Hematopoietic multipotent progenitor cell treated with erythropoietin and hydrocortisone succinate and interleukin-3 and kit ligand, for 15 days (in vitro differentiated cells): ENCODE measurements at places on chromosomes 16 and 17.

DNA sequence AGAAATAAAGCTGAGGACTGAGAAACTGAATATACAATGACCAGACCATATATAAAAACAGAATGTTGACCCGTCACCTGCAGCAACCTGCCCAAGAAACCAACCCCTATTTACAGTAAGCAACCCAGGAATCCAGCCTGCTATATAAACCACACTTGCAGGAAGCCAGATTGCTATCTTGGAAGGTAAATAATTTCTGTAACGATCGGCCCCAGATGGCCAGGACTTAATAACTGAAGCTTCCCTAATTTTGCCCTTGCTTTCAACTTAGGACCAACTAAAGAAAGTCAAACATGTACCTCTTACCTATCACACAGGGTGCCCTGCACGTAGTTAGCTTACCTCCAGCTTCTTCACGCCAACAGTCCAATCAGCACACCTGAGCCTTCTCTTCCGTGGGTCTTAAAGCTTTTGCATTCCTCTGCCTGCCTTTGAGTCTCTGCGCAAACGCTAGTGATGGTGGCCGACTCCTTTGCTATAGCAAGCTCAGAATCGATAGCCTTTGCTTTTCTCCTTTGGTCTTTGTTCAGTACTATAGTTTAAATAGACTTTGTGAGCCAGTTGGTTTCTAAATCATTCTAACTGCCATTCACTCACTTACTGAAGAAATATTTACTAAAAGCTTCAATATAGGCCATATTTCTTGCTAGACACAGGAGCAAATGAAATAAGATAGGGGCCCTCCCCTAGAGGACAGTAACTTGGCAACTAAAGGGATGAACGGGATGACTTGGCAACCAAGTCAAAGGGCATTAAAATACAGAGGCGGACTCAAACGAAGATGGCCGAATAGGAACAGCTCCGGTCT, 31.3 kb downstream of the MPHOSPH6 start:
- DNase-seq: no peak

GRCh38 chr17:38559051-38559879, 46.5 kb downstream of the SRCIN1 start:
- DNase-seq: peak; percentile 21

DNA sequence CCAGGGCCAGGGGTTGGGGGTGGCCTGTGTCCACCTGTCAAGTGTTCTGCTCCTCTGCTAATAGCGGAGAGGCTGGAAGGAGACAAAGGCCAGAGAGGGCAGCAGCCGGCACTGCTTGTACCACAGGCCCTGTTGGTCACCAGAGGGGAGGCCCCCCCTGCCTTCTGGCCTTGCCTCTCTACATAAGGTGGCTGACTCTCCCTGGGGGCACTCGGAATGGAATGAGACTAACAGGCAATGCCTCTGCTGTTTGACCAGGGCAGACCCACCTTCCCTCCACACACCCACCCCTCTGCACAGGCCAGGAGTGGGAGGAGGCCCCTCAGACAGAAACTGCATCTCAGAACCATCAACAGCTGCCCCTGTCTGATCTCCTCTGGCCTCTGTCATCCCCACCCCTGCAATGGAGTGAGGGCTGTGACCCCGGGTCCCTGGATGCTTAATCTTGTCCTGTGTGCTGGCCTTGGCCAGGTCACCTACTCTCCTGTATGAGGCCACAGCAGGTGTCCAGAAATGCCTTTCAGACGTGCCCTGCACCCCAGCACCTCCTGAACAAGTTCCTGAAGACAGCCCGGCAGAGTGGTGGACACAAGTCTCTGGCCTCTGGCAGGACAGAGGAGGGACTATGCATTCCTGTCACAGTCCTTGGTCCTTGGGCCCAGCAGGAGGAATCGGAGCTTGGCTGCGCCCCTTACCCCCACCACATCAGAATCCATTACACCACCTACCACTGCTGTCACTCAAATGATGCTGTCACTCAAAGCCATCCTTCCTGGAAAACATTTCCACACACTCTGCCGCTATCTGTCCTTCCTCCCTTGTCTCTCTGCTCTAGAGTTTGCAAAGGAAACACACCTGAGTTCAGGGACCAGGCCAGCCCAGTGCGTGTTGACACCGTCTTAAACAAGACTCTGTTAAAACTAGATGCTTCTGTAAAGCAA, 107.5 kb upstream of the ZNF750 start:
- DNase-seq: no peak

DNA sequence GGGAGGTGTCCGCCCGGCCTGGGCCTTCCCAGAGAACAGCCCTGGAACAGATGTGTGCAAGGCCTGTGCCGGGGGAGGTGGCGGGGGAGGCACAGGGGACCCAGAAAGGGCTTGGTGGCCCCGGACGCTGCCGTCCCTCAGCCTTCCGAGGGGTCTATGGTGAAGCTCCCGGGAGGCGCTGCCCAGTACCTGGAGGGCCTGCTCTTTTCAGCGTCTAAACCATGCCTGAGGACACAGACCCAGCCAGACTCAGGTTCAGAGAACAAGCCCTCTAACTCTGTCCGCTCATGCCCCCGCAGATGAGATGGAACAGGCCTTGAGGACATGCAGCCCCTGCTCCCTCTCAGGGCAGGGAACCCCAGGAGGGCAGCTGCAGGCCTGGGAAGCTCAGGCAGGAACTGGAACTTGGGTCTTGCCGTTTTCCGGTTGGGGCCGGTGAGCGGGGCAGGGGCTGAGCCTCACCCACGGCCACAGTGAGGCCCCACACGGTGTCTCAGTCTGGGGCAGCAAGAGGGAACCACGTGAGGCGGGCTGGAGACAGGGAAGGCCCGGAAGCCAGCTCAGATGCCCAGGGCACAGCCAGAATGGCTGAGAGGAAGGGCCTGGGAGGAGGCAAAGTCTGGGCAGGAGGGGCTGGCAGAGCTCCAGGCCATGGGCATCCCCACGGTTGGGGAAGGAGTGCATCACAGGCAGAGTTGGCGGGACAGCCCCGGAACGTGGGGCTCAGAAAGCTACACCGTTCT, 12.5 kb downstream of the SLC16A3 start:
- peak; percentile 45 for DNase-seq

- DNase-seq: no peak
Measured at GRCh38 chr16:26645614-26646013, 421.1 kb upstream of the C16orf82 start.

- DNase-seq: peak; percentile 81
Measured at GRCh38 chr17:50482516-50482915, 3.9 kb downstream of the RSAD1 start.

- DNase-seq: no peak
Measured at GRCh38 chr17:31128241-31128640, 33.5 kb downstream of the NF1 start.

- DNase-seq: no peak
Measured at GRCh38 chr17:33072421-33073161, 80.9 kb downstream of the SPACA3 start.

GRCh38 chr17:80945736-80946135, 45.9 kb upstream of the CHMP6 start:
- no peak for DNase-seq

GRCh38 chr16:50369133-50369804, 481 bp upstream of the BRD7 start:
- DNase-seq: peak; percentile 23

DNA sequence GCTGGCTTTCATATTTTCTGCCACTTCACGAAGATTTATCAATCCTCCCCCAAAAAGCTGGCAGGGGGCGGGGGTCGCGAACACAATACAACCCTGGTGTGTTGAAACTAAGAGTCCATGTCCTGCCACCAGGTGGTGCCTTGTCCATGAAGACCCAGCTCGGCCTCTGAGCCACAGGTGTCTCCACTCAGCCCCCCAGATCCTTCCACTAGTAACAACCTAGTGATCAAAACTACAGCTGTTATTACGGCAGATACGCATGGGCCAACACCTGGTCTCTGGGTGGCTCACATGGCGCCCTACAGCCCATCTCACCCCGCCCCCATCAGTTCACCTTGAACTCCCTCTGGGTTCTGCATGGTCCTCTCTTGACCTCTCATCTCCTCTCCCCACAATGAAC, 27.7 kb downstream of the USP7 start:
- no peak for DNase-seq

DNA sequence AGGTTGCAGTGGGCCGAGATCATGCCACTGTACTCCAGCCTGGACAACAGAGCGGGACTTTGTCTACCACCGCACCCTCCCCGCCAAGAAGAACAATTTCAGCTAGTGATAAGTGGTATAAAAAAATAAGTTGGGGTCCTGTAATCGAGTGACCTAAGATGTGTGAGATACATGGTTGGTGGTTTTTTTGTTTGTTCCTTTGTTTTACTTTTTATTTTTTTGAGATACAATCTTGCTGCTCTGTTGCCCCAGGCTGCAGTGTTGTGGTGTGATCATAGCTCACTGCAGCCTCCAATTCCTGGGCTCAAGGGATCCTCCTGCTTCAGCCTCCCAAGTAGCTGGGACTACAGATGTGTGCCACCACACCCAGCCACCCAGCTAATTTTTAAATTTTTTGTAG, 58.7 kb downstream of the PITPNC1 start:
- DNase-seq: no peak

GRCh38 chr16:4426021-4426684, 485 bp downstream of the DNAJA3 start:
- DNase-seq: no peak

DNA sequence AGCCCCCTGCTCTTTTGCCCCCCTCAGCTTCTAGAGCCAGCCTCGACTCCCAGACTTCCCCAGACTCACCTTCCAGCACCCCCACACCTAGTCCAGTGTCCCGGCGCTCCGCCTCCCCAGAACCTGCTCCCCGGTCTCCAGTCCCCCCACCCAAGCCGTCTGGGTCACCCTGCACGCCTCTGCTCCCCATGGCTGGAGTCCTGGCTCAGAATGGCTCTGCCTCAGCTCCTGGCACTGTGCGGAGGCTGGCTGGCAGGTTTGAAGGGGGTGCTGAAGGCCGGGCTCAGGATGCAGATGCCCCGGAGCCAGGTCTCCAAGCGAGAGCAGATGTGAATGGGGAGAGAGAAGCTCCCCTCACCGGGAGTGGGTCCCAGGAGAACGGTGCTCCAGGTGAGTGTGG, 2.2 kb downstream of the ARHGEF15 start:
- DNase-seq: no peak

DNA sequence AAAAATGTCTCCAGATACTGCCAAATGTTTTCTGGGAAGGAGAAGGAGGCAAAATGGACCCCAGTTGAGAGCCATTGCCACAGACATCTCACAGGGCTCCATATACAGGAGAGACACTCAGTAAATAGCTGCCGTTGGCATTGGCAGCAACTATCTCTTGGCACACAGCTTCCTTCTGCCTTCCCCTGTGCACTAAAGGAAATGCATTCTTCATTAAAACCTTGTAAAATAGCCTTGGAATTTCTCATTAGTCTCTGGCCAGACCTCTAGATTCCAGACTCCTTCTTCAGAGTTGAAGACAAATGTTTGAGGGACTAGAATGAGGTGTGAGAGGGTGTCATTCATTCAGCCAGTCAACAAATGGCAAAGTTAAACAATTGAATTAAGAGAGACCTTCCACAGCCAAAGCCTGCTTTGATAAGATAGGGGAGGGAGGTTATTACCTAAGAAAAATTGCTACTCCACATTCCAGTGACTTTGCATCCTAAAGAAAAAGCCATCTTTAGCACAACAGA, 223.9 kb upstream of the HS3ST3A1 start:
- no peak for DNase-seq

DNA sequence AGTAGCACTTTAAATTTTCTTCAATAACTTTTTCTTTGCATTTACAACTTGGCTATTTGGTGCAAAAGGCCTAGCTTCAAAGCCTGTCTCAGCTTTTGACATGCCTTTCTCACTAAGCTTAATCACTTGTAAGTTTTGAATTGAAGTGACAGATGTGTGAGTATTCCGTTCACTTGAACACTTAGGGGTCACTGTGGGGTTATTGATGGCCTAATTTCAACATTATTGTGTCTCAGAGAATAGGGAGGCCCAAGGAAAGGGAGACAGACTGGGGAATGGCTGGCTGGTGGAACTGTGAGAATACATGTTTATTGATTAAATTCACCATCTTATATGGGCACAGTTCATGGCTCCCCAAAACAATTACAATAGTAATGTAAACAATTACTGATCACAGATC, 84.1 kb downstream of the TAOK1 start:
- DNase-seq: no peak

GRCh38 chr16:12211870-12212690, 235.5 kb downstream of the SNX29 start:
- DNase-seq: no peak

DNA sequence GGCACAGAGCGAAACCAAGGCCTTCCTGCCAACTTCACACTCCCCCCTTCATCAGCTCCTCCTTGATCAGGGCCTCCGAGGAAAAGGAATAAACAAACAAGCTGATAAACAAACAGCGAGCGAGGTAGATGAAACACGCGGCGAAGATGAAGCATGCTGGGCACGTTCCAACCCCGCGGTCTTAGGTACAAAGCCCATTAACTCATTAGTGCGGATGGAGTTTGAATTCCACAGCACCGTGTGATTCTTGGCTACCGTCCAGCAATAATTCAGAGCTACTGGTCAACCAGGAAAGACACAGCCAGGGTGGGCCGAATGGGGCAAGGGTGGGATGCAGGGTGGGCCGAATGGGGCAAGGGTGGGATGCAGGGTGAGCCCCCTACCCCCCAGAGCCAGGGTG, 67.3 kb downstream of the RBFOX3 start:
- DNase-seq: no peak

GRCh38 chr17:68172461-68172954, 75.3 kb upstream of the AMZ2 start:
- DNase-seq: peak; percentile 63

DNA sequence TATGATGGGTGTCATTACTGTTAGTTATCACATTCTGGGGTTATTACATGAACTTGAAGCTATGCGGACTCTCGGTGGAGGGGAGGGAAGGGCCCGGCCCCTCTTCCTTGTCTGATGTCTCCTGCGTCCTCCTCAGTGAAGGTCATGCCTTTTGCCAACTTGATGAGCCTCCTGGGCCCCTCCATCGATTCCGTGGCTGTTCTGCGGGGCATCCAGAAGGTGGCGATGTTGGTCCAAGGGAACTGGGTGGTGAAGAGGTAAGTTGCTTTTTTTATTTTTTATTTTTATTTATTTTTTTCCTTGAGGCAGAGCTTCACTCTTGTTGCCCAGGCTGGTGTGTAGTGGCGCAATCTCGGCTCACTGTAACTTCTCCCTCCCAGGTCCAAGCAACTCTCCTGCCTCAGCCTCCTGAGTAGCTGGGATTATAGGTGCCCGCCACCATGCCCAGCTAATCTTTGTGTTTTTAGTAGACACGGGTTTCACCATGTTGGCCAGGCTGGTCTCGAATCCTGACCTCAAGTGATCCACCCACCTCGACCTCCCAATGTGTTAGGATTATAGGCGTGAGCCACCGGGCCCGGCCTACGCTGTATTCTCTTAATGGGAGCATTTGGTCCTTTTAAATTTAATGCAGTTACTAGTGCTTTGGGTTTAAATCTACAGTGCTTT, 21.6 kb downstream of the POLR3E start:
- DNase-seq: peak; percentile 58

DNA sequence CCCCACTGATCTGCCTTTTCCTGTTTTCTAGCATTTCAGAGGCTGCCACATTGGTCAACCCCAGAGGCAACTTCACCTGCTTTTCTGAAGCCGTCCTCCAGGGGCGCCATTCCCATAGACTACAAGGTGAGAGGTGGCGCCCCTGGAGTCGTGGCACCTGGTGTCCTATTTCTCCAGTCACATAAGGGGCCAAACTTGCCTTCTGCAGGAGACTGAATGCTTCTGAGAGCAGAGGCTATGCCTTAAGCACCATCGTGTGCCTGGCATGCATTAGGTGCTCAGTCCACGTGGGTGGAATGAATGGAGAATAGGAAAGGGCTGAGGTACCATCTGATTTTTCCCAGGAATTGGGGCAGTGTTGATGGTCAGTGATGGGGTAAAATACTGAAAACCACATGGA, 164.8 kb downstream of the HAPSTR1 start:
- peak; percentile 20 for DNase-seq
